Cortex of kidney (tissue), 1 donor: ENCODE measurements at places on chromosomes 7 and 10.

- DNase-seq, result no peak
Measured at GRCh38 chr10:132420469-132420980, 23.5 kb downstream of the PWWP2B start.

DNA sequence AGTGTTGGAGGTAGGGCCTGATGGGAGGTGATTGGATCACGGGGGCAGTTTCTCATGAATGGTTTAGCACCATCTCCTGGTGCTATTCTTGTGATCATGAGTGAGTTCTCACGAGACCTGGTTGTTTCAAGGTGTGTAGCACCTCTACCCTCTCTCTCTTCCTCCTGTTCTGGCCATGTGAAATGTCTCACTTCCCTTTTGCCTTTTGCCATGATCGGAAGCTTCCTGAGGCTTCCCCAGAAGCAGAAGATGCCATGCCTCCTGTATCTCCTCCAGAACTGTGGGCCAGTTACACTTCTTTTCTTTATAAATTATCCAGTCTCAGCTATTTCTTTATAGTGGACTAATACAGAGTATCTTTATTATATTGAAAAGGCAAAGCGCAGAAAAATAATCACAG is 90.1 kb downstream of the FAM171A1 start:
- no peak for DNase-seq

DNA sequence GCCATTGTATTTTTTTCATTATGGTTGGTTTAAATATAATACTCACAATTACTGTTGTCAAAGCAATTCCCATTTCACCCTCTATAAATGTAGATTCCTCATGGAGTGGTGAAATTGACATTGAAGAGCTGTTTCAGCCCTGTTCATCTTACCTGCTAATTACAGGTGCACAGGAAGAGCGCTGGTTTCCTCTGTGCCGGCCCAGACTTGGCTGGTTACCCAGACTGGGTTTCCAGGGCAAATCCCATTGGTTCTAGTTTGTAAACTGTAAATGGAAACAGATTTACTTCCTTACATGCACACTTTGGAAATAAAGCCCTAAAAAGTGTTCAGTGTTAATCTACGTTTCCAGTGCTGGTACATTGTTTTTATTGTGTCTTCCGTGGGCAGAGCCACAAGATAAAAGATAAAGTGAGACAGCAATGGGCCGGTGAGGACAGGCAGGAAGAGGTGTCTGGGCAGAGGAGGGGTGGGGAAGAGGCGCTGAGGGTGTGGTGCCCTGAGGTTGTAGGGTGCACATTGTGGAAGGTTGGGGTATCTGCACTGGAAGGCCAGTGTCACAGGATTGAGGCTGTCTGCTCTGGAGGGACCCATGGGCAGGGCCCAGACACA is 71.6 kb upstream of the ZPBP start:
- DNase-seq, result no peak

DNA sequence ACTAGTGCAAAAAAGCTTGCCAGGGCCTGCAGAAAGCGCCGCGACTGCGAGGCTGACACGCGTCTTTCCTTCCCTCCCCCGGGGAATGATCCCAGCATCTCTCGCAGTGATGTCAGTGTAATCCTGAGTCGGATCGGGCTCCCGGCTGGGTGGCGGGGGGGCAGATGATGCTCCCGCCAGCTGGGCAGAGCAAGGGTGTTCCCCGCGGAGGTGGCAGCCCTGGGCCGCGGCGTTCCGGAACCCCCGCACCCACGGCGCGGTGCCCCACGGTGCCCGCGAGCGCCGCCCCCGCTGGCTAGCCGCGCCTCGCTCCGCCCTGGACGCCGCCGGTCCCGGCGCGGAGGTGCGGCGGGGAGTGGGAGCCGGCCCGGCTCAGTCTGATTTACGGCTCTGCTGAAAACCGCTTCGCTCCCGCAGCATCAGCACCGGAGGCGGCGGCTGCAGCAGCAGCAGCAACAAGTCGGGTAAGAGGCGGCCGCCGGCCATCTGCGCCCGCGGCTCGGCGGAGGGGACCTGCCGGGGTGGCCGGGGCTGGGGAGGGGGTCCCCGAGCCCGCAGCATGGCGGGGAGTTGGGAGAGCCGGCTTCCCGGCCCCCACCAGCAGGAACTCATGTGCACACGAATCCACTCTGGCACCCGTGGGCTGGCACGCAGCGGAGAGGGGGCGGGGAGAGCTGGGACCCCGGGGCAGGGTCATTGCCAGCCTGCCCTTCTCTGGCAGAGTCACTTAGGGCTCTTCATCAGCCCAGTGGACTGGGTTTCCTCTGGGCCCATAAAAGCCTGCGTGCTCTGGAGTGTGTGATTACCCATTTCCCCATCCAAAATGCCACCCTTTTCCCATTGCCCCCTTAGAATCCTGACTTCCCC is at the start of gene ZNF365:
TSS of gene ZNF365 (plus strand) at position 375 of the 867 bp plus-strand sequence. CDS start 1,825 bp downstream, outside the sequence.
- DNase-seq, result no peak

DNA sequence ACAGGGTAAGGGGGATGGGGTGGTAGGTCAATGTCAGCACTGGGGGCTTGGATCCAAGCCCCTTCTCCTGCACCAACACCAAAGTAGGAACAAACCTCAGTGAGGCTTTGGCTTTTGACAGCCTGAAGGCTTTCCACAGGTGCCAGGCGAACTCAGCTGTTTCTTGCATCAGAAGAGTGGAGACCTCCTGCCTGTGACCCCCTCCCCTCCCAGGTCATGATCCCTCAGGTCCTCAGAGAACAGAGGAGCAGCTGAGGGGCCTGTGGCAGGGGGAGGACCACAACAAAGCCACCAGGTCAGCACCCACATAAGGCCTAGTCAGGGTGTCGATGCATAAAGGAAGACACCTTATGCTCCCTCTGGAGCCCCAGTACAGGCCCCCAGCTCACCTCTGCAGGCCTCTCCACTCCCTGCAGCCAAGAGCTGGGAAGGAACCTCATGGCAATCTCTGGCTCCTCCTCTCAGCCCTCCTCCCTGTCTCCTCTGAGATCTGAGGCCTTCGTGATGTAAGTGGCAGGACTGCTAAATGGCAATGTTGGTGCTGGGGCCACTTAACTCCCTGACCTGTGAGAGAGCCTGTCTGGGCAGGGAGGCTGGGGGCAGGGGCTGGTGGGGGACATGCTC is 19.1 kb upstream of the PRRT4 start:
- DNase-seq, result no peak

GRCh38 chr10:103888113-103888841 is 29.7 kb downstream of the STN1 start:
- no peak for DNase-seq

- DNase-seq, result no peak
Measured at GRCh38 chr7:51316262-51316665, 345 bp downstream of the COBL start.

GRCh38 chr10:29379208-29379607 is 90.3 kb downstream of the LYZL1 start:
- DNase-seq, result no peak

DNA sequence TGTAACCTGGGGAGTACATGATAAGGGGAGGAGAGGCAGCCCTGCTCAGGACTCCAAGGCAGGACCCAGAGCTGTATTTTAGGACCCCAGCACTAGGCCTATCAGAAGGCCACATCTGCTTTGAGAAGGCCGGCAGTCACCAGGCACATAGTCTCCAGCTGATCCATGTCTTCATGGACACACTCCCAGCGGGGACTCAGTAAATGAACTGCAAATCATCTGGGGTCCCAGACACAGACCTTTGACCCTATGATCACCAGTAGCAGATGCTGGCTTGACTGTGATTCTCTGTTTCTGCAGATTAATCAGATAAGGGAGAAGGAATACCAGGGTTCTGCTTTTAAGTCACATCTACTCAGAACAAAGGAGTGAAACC is 341.4 kb upstream of the PODXL start:
- no peak for DNase-seq

GRCh38 chr7:158272091-158272490 is 315.5 kb downstream of the PTPRN2 start:
- DNase-seq, result no peak

DNA sequence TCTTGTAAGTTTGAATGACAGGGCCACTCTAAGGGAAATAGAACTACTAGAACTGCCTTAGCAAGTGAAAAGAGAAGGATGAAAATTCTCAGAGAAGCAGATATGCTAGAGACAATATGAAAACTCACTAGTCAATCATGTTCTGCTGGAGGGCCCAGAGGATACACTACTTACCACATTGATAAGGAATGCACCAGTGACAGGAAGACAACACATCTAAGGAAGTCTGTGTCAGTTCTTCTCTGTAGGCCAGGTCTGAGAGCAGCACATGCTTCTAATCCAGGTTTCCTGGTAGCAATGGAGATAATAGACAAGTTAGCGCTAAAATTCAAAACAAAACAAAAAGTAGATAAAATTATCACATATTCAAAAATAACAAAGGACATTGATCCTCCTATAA is 235.2 kb upstream of the AKR1E2 start:
- no peak for DNase-seq

DNA sequence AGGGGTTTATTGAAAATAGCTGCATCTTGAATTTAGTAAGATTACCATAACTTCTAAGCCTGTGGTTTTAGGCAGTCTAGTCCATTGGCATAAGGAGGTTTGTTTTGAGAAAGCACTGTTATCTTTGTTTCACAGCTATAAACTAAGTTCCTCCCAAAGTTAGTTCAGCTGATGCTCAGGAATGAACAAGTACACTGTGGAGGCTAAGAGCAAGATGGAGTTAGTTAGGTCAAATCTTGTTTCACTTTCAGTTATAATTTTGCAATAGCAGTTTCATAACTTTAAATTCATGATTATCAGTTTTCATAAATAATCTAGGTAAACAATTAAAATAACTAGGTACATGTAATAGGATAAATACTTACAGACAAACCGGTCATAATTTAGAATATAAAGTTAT is 15.4 kb downstream of the SEC61G start:
- no peak for DNase-seq

GRCh38 chr7:104541897-104542296 is 213.5 kb downstream of the LHFPL3 start:
- DNase-seq, result no peak

GRCh38 chr7:150516956-150517745 is 2.5 kb downstream of the GIMAP7 start:
- no peak for DNase-seq

- no peak for DNase-seq
Measured at GRCh38 chr7:100090527-100091410, 2.0 kb downstream of the COPS6 start.

GRCh38 chr10:75959209-75959608 is 527.8 kb downstream of the LRMDA start:
- no peak for DNase-seq

DNA sequence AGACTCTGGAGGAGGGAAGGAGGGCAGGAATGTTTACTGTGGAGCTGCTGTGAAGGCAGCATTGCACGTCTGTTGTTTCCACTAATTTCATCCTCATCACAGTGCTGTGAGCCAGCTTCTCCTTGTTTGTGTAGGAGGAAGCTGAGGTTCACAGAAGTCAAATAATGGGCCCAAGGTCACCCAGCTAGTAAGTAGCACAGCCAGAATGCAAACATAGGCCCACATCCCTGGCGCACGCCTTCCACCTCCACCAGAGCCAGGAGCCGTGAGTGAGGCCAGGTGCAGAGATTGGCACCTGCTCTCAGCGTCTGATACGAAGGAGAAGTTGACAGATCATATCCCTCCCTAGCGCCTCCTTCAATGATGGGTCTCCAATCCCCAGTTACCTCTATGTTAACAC is 93.6 kb downstream of the HTR5A start:
- DNase-seq, result no peak

- DNase-seq, result no peak
Measured at GRCh38 chr10:77574438-77574837, 63.2 kb downstream of the KCNMA1 start.

GRCh38 chr10:64376167-64376566 is 855.0 kb downstream of the REEP3 start:
- no peak for DNase-seq

DNA sequence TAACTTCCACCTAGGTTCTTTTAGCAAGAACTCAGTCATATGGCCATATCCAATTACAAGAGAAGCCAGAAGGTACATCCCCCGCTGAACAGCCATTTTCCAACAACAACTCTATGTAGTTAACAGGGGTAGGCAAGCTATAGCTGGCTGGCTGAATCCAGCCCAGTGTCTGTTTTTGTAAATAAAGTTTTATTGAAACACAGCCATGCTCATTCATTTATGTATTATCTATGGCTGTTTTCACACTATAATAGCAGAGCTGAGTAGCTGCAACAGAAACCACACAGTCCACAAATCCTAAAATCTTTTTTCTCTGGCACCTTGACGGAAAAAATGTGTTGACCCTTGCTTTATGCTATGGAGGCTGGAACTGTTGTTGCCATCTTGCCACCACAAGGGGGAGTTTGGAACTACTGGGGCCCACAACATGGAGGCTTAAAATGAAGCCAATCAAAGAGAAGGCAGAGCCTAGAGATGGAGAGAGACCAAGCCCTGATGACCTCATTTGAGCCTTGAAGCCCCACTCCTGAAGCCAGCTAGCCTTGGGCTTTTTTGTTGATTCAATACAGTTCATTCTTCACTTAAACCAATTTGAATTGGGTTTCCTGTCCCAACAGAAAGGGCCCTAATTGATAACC is 33.3 kb upstream of the XPNPEP1 start:
- no peak for DNase-seq

- no peak for DNase-seq
Measured at GRCh38 chr7:155701972-155702544, 57.6 kb downstream of the RBM33 start.

GRCh38 chr7:143906151-143906550 is 4.2 kb upstream of the TCAF1 start:
- DNase-seq, result no peak

- no peak for DNase-seq
Measured at GRCh38 chr7:156435486-156436231, 204.9 kb upstream of the RNF32 start.

GRCh38 chr10:102645388-102645740 is 1.1 kb downstream of the TRIM8 start:
- DNase-seq, result no peak

DNA sequence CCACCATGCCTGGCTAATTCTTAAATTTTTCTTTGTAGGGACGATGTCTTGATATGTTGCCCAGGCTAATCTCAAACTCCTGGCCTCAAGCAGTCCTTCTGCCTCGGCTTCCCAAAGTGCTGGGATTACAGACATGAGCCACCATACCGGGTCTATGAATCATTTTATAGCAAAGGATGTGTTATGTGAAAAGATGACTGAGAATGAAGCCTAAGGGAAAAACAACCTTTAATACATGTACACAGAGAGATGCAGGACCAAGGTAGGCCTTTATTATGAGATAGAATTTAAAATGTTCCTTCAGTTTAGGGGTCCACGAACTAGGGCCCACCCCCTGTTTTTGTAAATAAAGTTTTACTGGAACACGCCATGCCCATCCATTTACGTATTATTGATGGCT is 41.0 kb downstream of the UBE2H start:
- DNase-seq, result no peak
